ENCODE measurements at places on chromosomes 12 and 14.

GRCh38 chr12:119715268-119715620 is 47.3 kb downstream of the PRKAB1 start:
- DNase-seq = no peak

DNA sequence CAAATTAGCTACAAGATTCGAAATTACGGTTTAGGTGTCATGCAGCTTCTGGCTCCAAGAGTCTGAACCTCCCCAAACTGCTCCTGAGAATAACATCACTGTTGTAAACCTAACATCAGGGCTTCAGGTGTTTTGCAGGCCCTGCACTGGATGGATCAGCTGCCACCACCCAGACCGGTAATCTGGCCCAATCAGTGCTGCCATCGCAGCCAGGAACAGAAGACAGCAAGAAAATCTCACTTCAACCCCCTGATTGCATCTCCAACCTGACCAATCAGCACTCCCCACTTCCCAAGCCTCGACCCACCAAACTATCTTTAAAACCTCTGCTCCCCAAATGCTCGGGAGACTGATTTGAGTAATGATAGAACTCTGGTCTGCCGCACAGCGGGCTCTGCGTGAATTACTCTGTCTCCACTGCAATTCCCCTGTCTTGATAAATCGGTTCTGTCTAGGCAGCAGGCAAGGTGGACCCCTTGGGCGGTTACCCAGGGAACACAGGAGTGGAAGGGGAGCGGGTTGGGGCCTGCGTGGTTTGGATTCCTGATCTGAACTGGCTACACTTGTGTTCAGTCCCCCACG is 268.5 kb upstream of the SFSWAP start:
- DNase-seq = no peak

GRCh38 chr12:88615490-88615889 is 35.2 kb upstream of the KITLG start:
- no peak for DNase-seq

DNA sequence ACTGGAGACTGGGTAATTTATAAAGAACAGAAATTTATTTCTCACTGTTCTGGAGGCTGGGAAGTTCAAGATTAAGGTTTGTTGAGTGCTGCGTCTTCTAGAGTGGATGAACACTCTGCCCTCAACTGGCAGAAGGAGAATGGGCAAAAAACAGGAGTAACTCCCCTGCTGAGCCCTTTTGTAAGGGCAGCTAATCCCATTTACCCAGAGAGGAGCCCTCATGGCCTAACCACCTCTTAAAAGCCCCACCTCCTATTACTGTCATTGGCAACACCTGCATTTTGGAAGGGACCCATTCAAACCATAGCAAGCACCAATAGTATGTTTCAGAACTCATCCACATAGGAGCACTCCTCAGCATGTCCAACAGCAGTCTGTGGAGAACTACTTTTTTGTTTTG is 47.4 kb downstream of the BORCS5 start:
- no peak for DNase-seq

- no peak for DNase-seq
Observed at GRCh38 chr14:22488522-22489243, 100.3 kb downstream of the DAD1 start.

DNA sequence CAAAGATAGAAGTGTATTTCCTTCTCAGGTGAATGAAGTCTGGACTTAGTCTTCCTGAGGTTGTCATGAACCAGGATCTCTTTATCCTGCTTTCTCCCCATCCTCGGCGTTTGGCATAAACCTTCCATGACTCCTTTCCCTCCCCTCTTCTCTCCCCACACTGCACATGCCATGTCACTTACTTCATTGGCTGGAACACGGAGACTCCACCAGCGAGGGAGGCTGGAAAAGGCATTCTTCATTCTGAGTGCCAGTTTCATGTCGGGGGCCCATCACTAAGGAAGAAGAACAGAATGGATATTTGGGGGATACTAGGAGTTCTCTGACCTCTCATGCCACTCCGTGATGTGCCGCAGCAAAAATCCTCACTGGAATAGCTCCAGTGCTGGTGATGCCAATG is 105.6 kb downstream of the VCPKMT start:
- no peak for DNase-seq

DNA sequence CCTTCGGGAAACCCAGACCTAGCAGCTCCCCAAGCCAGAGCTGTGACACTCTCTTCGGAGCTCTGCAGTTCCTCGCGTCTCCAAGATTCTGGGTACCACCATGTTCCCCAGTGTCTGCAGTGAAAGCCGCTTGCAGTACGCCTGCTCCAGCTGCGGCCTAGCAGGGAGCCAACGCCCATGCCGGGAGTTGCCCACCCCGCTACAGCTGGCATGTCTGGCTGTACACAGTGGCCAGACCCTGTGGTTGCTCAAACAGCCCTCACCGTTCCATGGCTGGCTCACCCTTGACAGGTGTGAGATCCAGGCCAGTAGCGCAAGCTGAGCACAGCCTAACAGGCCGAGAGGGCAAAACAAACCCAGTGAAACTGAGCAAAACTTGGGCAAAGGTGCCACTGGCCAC is 503.8 kb upstream of the RPL10L start:
- no peak for DNase-seq

Measured in NCI-H2029 treated with DMSO at 0.1 percent for 48 hours (cell line).